ENCODE measurements at places on chromosomes 1 and 21.
A peak's percentile ranks its signal among the peaks of the same experiment; 100 is the strongest.

GRCh38 chr1:244778344-244778743, 57.1 kb upstream of the COX20 start:
- DNase-seq: no peak

- DNase-seq: no peak
These were observed 8.9 kb downstream of the IFFO2 start for GRCh38 chr1:18947570-18947969.

DNA sequence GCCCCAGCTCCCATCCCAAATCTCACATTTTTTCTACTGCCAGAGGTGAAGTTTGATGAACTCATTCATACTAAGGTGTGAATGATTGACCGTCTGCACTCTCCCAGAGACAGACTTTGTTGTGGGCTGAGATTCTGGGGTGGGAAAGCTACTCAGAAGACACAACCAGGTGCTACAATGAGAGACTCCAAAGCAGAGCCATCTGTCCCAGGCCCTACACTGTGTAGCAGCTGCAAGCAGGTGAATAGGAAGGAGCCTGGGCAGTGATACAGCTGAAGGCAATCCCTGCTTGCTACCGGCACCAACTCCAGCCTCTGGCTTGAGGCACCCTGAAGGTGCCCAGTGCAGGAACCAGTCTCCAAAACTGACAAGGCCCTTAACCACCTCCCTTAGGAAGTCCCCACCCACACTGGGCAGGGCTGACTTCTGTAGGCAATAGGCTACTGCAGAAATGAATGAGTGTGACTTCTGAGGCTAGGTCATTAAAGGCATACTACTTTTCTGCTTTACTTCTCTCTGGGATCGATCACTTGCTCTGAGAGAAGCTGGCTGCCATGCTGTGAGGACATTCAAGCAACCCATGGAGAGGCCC, 79.7 kb upstream of the RUNX3 start:
- DNase-seq: peak; percentile 89

GRCh38 chr1:41418857-41419583, 57.8 kb downstream of the FOXO6 start:
- no peak for DNase-seq

- DNase-seq: peak; percentile 7
These were observed at the start of gene RYR2 for GRCh38 chr1:237041795-237042525. Gene RYR2 (plus strand): TSS chr1:237042184. CDS start chr1:237042522, 338 bp downstream.

- no peak for DNase-seq
These were observed 47.1 kb upstream of the ETS2 start for GRCh38 chr21:38758501-38759214.

DNA sequence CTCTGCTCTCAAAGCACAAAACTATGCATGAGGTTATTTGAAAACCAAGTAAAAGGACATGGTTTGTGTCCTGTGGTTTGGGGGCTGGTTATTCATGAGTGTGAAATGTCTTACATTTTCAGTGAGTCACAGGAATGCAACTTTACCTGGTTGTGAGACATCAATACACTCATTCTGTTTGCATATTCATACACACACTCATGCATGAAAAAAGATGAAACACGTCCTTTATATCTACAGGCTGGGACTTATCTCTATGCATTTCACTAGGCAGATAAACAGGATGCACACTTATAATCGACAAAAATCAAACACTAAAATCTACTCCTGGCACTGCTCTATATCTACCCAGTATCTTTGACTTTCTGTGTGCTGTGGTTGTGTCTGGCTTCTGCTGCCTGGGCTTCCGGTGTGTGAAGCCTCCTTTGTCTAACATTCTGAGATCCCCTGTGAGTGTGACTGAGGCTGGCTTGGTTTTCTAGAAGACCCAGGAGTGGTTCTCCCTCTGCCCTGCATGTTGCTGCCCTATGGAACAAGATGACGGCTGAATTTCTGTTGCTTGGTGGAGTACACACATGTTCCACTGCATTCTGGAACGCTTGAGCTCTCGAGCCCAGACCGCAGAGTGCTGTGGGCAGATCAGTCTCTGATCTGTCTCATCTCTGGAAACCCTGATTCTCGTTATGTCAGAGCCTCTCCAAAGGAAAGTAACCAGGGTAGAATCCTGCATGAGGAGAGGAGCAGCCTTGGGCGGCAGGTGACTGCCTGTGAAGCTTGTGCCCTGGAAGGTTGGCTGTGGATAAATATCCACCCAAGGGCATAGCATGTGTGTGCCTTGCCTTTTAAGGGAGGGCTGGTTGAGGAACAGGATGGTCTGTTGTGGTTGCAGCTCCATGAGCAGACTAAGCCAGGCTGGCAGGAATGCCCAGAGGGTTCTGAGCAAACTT, 19.7 kb upstream of the FASLG start:
- peak; percentile 94 for DNase-seq

- no peak for DNase-seq
These were observed 61.7 kb downstream of the BACE2 start for GRCh38 chr21:41229509-41230248.

DNA sequence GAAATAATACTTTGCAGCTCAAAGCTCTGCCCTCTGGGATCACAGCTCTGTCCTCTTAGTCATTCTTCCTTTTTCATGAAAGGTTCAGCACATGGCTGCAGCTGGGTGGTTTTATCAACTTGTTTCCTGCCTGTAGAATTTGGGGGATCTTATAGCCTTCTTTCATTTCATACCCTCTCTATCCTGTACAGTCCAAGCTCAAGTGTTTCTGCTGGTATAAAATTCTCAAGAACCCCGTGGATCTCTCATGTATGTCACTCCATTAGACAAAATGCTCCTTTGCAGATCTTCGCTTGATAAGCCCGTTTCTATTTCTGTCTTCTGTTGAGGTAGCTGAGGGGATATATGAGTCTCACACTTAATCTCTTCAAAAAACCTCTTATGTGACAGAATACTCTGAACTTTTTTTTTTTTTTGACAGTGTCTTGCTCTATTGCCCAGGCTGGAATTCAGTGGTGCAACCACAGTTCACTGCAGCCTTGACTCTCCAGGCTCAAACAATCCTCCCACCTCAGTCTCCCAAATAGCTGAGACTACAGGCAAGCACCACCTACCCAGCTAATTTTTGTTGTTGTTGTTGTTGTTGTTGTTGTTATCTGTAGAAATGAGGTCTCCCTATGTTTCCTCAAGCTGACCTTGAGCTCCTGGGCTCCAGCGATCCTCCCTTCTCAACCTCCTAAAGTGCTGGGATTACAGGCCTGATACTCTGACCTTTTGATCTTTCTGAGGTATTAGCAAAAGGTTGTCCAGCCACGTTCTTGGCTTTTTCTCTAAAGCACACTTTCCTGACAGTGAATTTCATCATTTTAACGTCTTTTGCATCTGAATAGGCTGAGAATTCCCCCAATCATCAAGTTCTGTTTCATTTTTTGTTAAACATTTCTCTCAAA, 24.6 kb upstream of the COL9A2 start:
- peak; percentile 47 for DNase-seq

DNA sequence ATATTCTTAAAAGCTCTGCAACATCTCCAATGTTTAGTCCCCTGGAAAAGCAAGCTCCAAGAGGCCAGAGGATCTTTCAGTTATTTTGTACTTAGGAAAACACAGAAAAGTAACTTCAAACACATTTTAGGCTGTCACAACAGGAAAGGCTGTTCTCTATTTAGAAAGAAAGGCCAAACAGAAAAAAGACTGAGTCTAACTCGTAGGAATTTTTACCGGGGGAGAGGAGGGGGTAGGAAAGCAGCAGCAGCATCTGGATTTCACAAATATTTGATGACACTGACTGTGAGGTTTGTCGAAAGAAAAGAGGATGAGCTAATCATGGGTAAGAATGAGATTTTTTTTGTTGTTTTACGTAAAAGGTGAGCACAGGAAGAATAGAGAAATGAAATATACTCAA, 107.1 kb downstream of the EIF4G3 start:
- no peak for DNase-seq

DNA sequence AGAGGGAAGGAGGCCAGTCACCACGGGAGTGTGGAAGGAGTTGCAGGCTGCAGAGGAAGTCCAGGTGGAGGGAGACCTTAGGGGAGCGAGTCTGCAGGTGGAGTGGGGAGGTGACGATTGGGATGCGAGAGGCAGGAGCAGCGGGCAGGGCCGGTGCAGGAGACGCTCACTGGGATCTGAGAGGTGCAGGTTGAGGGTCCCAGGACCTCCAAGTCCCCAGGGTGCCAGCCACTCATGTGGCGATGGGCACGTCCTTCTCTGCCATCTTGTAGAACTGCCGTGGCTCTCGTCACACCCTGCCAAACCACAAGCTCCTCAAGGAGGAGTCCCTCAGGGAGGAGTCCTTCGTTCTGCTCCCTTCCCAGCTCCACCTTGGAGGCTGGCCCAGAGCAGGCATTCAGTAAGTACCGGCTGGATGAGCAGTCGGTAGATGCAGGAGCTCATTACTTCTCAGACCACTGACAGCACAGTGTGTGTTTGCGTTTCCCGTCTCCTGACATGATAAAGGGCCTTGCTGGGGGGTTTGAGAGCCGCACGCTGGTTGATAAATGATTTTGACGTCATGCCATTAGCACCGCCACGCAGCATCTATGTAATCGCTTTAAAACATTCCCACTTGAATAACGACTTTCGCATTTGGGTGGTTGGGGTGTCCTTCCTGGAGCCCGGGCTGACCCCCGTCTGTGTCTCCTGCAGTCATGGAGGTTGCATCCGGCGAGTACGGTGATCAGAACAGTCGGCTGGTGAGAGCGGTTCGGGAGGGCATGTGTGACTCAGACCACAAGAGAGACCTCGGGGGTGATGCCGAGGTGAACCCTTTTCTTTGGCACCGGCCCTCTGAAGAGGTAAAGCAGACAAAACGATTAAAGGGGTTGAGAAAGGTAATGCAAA, 27.8 kb downstream of the TFF3 start:
- no peak for DNase-seq

DNA sequence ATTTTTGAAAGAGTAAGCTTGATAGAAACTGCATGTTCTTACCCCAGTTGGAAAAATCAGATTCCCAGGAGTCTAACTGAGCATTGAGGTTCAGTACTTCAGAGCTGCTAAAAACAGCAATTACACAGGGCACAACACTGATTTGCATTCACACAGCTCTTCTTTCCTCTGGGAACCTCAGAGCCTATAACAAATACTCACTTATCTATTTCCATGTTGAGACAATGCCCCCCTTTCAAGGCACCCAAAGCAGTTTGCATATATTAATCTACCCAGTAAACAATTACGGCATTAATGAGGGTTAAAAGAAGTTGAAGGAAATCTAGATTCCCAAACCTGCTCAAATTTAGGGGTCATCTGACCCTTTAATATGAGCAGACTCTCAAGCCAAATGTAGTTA, 126.9 kb upstream of the SLC35F3 start:
- DNase-seq: no peak

- DNase-seq: no peak
These were observed 7.7 kb upstream of the MPZL1 start for GRCh38 chr1:167714098-167714438.

- DNase-seq: no peak
These were observed 273.3 kb downstream of the DUSP10 start for GRCh38 chr1:221468546-221468945.

- no peak for DNase-seq
These were observed 192.0 kb downstream of the CACNA1E start for GRCh38 chr1:181675091-181675917.

GRCh38 chr1:12178511-12178910, 11.7 kb downstream of the TNFRSF1B start:
- DNase-seq: no peak

- no peak for DNase-seq
These were observed 1.4 kb upstream of the EVI5 start for GRCh38 chr1:92786111-92786901.

- DNase-seq: no peak
These were observed at the start of gene F13B for GRCh38 chr1:197066719-197067456. Gene F13B (minus strand): TSS chr1:197067260. CDS start chr1:197067223, 37 bp downstream.

- no peak for DNase-seq
These were observed 10.2 kb downstream of the PRXL2B start for GRCh38 chr1:2596530-2597333.

DNA sequence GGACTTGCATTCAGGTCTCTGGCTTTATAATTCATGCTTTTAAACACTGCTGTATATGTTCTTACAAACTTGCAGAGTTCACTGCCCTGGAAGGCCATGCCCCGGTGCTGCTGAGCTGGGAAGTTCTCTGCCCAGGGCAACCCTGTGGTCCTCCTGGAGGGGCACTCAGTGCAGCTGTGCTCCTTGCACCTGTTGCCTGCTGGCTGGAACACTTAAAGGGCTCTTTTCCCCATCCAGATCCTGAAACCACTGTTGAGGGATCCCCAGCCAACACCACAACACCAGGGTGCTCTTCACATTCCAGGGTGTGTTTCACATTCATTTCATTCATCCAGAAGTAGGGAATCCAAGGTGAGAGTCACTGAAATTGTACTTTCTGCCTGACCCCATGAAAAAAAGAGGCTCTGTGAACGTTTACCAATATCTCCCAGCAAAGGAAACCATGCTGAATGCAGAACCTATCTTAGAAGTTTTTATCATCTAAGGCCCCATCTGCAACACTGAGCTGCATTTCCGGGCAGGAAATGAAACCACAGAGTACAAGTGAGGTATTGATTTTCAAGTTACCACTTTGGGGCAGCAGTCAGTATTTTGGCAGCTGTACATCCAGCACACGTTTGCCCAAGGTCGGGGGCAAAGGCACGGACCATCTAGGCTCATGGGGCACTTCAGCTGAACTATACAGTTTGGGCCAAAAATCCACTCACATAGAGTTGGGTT, 16.4 kb upstream of the KIAA0040 start:
- peak; percentile 70 for DNase-seq

- no peak for DNase-seq
These were observed 3.8 kb downstream of the LDLRAD2 start for GRCh38 chr1:21815724-21816321.

GRCh38 chr1:181015251-181015615, 7.4 kb downstream of the STX6 start:
- DNase-seq: no peak

GRCh38 chr1:118960567-118961136, 27.5 kb downstream of the TBX15 start:
- no peak for DNase-seq

DNA sequence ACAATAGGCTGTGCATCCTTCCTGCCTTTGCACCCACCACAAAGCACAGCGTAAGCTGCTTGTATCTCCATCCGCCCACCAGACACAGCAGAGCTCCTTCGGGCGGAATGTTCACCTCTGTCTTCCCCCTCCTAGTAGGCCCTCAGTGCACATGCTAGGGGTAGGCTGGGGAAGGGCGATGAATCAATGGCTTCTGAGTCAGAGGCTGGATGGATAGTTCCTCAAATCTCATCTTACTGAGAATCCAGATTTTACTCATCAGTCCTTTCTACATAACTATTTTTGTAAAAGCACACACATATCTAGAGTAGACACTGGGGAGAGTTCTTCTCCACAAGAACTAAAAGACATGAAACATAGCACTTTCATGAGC, 73.8 kb downstream of the BCAR3 start:
- peak; percentile 69 for DNase-seq

Data from activated CD8-positive, alpha-beta T cell treated with anti-CD3 and anti-CD28 coated beads for 36 hours (primary cell).